Stimulated activated CD4-positive, alpha-beta T cell treated with anti-CD3 and anti-CD28 coated beads, Interleukin-15, amount 100 ng/mL, for 1 hour (primary cell): ENCODE measurements at places on chromosomes 12 and 14.

GRCh38 chr14:64830961-64831360, 48.7 kb downstream of the SPTB start:
- no peak for DNase-seq

DNA sequence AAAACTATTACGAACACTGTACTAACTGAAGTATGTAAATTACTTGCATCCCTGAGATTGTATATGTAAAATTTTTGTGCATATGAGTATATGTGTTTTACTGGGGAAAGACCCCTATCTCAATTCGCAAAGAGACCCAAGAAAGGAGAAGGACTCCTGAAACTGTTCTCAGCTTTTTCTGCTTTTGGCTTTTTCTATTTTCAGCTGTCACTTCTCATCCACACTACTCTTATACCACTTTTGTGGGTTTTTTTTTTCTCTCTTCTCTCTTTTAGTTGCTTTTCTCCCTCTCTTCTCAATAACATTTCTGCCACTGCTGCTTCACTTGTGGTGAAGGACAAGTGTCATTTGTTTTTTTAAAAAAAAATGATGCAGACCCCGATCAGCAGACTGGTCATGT, 39.8 kb downstream of the NIN start:
- no peak for DNase-seq

DNA sequence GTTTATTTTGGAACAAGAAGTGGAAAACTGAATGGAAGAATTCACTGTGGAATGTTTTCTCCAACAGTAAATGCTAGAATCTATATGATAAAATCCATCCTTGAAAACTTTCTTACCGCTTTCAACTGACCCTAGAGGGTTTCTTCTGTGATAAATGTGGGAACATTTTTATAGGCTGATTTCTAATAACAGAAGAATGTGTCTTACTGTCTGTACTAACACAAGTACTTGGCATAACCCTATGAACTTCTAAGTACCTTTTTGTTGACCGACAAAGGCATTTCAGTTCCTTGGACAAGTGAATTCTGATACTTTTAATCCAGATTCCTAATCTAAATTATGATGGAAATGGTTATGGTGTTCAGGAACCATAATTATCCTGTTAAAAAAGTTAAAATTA, 1109.7 kb upstream of the FLRT2 start:
- DNase-seq: no peak

- no peak for DNase-seq
These were observed 120.8 kb downstream of the PTCSC3 start for GRCh38 chr14:36055681-36056225.
